ENCODE measurements at places on chromosomes 5 and 9.
A peak's percentile ranks its signal among the peaks of the same experiment; 100 is the strongest.

GRCh38 chr5:172541099-172541772, 86.9 kb upstream of the SH3PXD2B start:
- no peak for DNase-seq

DNA sequence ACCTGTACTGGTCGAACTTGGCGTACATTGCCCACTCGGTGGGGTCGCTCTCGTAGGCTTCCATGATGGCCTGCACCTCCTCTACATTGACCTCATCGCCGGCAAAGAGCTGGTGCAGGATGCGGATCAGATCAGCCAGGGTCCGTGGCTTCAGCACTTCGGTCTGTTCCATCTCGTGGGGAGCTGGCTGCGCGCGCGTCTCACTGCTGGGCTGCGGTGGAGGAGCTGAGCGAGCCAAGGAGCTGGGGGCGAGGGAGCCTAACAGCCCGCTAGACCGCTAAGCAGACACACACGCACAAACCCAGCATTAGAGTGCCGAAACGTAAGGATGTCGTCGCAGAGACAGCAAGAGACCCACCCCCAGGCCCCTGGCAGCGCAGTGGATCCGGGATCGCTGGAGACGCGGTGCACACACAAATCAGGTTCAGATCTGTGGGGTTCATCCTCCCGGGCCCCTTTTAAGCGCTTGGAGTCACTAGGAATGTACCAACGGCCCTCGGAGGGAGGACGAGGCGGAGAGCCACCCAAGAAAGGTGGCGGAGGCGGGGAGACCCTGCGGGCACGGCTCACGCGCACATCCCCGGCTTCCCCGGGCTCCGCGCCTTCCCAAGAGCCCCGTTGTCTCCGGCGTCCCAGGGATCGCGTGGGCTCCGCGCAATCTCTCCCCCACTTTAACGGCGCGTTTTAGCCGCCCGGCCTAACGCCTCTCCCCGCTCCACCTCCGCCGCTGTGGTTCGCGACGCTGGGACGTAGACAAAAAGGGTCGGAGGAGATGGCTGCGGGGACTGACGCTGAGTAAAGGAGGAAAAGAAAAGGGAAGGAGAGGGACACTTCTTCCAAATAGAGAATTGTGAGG, at the start of gene CDO1:
CDO1 (minus strand) TSS at position 434 of the 856 bp plus-strand sequence; CDS start at position 172, 262 bp downstream.
- no peak for DNase-seq

- no peak for DNase-seq
Observed at GRCh38 chr9:115032296-115032695, 85.7 kb downstream of the TNC start.

DNA sequence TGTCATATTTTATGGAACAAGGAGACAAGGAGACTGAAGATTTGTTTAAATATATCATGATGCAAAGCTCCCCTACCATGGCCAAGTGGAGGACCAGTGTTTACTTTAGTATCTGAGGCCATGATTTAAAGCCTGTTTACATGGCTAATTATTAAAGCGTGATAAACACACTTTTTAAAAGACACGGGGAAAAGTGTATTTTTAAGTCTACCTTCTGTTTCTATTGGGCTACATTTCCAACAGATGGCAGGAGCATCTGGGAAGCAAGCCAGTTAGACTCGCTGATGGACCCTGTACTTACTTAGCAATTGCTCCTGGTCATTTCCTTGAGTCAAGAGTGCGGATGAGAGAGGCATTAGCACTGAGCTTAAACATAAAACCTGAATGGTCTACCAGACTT, 480.3 kb upstream of the SEMA6A start:
- peak; percentile 41 for DNase-seq

GRCh38 chr5:97499605-97500004, 316.6 kb upstream of the RIOK2 start:
- no peak for DNase-seq

GRCh38 chr5:169029037-169029436, 271.9 kb downstream of the SLIT3 start:
- no peak for DNase-seq

DNA sequence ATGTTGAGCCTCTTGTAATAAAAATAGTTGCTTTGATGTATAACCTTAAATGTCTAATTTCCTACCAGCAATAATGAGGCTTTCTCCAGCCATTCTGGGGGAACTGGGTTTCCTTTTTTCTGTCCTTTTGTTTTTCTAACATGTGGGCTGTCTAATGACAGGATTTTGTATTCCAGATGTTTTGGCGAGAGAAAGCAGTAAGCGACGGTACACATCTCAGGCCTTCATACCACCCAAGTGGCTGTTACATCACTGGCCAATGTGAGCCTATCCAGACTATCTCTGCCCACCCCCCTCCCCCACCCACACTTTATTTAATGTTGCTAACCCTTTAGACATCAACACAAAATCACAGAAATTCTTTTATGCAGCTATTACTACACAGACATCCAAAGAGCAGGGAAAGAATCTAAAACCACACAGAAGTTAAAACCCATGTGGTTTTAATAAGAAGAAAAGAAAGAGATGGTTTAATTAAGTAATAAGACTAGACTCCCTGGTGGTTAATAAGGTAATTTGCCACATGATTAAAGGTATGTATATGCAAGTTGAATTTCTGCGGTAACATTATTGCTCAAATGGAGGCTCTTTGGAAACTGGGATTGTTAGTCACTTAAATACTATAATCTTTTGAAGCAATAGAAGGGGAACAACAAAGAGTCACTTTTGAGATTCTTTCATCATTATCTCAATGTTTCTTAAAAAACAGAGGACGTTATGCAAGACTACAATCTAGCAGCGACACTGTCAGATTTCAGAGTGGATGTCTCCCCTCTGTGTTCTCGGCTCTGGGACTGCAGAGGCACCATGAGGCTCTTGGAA, 365.1 kb downstream of the ENC1 start:
- DNase-seq = no peak

DNA sequence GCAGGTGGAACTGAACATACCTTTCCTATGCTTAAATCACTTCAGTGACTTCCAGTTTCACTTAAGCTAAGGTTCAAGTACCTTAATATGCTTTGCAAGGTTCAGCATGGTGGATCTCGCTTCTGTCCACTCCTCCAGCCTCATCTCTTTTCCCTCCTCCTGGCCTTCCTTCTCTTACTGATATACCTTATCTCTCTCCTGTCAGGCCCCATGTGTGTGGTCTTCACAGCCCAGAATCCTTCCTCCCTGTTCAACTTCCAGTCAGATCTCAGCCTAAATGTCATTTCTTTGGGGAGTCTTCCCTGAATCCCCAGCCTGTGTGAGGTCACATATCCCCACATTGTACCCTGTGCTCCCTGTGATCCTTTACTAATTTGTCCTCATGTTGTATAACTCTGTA, 87.7 kb downstream of the ANGPTL2 start:
- no peak for DNase-seq

DNA sequence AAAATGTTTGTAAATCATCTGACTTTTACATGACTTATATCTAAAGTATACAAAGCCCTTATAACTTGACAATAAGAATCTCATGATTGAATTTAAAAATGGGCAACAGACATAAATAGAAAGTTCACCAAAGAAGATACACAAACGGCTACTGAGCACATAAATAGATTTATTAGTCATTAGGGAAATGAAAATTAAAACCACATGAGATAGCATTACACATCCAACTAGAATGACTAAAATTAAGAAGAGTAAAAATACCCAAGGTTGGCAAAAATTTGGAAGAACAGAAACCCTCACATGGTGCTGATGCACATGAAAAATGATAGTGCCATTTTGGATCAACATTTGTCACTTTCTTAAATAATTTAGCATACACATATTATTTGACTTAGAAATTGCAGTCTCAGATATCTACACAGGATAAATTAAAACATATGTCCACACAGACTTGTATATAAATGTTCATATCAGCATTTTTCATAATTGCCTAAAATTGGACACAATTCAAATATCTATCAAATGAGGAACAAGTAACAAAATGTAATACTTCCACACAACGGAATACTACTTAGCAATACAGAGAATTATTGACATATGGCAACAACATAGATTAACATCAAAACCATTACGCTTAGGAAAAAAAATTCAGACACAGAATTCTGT, 359.1 kb upstream of the DAB2 start:
- no peak for DNase-seq

DNA sequence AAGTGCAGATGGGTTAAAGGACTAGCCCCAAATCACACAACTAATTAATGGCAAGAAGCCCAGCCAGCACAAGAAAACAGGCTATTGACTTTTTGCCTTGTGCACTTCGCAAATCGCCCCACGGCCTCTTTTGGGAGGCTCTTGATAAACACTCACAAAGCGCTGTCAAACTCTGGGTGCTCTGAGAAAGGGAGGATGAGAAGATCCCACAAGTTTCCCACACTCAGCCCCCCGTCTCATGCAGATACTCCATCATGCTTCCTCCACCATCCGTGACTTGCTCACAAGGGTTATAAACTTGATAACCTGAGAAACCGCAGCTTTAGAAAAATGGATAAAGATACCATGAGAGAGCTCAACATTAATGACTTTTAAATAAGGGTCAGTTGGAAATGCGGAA, 219.7 kb downstream of the EBF1 start:
- DNase-seq = no peak

DNA sequence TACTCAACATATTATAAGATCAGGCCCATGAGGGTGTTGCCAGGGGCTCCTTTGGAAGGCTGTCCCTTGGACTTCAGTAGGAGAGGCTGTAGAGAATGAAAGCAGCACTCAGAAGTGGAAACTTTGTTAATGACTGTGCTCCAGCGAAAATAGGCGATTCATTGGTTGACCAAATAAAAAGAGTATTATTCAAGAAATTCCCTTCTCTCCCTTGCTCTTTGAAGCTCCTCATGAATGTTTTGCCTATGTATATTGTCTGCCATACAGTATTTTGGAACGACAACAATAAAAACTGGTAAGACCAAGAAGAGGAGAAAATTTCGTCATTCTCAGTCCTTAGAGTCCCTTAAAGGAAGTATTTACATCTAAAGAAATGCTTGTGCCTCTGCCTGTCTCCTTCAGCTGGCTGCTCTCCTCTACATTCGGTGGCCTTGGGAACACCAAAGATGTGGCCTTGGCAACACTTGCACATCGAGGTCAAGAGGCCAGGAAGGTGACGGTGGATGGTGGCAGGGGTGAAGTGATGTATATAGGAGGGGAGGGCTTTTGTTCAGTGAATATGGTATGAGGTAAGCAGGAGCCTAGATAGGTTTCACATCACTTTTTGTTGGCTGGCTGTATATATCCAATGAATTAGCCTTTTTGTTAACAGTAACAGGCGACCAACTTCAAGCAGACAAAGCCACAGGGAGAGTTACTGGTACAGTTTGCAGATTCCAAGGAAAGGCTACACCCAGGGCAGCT, 95.0 kb upstream of the ACTBL2 start:
- DNase-seq = no peak

- no peak for DNase-seq
Observed at GRCh38 chr5:178389026-178389729, 156.6 kb upstream of the PHYKPL start.

GRCh38 chr5:427415-428087, 15.4 kb upstream of the EXOC3 start:
- no peak for DNase-seq

- no peak for DNase-seq
Observed at GRCh38 chr9:109101202-109101595, 18.5 kb downstream of the TMEM245 start.

- no peak for DNase-seq
Observed at GRCh38 chr5:2066373-2066772, 183.6 kb upstream of the IRX4 start.

DNA sequence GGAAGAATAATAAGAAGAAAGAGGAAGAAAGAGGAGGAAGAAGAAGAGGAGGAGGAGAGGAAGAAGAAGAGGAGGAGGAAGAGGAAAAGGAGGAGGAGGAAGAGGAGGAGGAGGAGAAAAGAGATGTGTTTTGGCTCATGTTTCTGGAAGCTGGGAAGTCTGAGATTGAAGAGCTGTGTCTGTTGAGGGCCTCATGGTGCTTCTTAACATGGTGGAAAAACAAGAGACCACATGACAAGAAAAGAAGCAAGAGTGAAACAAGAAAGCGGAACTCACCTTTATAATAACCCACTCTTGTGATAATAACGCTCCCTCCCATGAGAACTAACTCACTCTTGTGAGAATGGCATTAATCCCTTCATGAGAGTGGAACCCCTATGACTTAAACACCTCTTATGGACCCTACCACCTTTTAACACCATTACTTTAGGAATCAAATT, 36.1 kb upstream of the RANBP6 start:
- no peak for DNase-seq

DNA sequence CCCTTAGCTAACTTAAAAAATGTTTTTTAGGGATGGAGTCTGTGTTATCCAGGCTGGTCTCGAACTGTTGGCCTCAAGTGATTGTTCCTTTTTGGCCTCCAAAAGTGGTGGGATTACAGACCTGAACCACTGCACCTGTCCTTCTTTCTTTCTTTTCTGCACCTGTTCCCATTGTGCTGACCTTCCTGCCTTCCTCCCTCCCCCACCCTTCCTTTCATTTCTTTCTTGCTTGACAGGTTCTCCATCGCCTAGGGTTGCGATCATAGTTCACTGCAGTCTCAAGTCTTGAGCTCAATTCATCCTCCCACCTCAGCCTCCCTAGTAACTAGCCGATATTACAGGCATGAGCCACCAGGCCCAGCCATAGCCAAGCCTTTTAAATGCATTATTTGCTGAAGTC, 20.6 kb downstream of the JMY start:
- DNase-seq = no peak
